ENCODE measurements at places on chromosomes 6 and 20.

GRCh38 chr6:16414205-16414604, 175.8 kb downstream of the GMPR start:
- DNase-seq: no peak

GRCh38 chr20:36827541-36828279, 48.2 kb upstream of the TLDC2 start:
- no peak for DNase-seq

DNA sequence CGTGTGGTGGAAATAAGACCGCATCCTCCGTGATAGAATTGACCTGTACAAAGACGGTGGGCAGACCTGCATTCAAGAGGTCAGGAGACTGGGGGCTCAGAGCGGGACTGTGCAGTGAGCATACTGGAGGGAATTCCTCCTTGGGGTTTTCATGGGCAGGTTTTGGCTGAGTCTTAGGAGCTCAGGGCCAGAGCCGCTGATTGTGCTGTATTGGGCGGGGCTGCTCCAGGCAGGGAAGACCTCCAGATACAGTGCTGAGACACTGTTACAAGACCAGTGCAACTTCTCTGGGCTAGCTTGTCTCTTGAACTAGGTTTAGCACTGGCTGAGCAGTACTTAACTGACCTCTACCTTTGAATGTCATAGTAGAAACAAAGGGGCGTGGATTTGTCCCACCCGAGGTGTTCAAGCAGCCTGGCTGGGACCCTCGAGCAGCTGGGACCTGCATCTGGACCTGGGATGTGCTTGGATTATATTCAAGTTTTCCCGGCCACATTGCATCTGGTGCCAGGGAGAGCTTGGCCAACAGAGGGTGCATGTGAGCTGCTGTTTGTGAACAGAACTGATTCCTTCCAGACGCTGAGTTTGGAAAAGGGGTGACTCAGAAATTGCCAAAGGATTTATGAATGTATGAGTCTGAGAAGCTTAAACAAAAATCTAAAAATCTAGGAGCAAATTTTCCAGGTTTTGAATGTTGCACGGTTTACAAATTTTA, 33.4 kb upstream of the SLC22A1 start:
- no peak for DNase-seq

GRCh38 chr20:1721687-1722512, 64.3 kb upstream of the SIRPG start:
- DNase-seq: no peak
